ENCODE measurements at places on chromosomes 13 and 19.

DNA sequence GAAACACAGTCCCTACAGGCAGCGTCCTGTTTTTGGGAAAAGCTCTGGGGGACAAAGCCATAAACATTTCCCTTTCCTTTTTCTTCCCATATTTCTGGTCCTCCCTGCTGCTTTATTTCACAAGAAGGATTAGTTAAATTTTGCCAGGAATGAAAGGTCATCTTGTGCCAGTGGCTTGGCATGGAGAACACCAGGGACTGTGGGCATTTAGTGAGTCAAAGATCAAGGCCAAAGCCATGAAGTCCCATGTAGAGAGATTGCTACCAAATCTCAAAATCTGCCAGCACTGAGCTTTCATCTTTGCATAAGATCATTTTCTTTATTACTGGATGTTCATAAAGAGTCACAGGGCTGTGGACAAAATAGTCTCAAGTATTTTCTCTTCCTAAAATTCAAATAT, 29.1 kb upstream of the SLC46A3 start:
- no peak for DNase-seq

- peak; percentile 28 for DNase-seq
Measured at GRCh38 chr13:108961542-108962125, 332.2 kb downstream of the MYO16 start.

- no peak for DNase-seq
Measured at GRCh38 chr13:35225159-35225558, 251.3 kb downstream of the MAB21L1 start.

DNA sequence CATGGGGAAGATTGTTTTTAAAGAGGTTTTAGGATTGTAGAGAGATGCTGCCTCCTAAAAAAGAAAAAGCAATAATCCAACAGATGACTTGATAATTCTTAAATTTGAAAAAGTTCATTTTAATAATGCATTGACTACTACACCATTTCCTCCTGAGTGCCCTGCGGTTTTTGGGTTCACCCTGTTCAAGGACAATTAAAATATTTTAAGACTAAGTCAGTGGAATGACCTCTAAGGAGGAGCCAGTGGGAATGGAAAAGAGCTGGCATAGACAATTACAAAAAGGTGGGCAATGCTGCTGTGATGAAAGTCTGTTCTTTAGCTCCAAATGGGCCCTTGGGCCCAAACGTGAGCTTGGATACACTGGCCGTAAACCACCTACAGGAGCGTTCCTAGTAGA, 217.8 kb downstream of the LHFPL6 start:
- DNase-seq: no peak

Measured in H54 (cell line).